ENCODE measurements at places on chromosomes 1 and 21.

GRCh38 chr1:11898086-11898785, 28.0 kb downstream of the KIAA2013 start:
- no peak for DNase-seq

DNA sequence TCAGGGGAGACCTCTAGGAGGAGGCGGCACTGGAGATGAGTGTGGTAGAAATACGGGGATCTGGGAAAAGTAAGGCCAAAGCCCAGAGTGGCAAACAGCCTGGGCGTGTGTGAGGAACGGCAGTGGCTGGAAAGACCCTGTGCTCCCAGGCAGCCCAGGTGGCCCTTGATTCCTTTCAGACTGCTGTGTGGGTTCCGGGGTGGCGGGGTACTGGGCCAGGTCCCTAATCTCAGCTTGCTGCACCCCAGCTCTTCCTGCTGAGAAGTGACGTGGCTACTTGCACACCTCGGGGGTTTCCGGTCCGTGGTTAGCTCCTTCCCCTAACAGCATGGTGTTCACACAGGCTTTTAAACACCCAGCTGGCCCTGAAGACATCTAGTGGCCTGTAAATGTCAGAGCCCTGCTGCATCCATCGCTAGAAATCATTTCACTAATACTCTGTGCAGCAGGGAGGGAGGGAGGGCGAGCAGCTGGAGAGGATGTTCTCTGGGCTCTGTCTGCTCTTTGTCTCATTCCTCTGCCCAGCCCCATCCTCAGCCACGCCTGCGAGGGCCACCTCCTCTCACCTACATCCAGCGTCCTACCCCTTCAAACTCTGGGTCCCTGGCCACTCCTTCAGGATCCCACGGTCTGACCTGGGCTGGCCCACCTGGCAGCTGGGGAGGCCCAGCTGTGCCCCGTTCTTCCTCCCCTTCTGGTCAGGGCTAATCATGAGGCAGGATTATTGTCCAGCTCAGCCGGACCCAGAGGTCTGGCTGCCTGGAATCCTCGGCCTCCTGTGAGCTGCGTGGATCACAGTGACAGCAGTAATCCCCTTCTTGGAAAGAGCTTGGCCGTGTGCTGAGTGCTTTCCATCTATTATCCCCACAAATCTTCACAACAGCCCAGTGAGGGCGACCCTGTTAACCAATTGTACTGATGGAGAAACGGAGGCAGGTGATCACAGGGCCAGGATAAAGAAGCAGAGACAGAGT, 7.2 kb downstream of the ZDHHC18 start:
- no peak for DNase-seq

DNA sequence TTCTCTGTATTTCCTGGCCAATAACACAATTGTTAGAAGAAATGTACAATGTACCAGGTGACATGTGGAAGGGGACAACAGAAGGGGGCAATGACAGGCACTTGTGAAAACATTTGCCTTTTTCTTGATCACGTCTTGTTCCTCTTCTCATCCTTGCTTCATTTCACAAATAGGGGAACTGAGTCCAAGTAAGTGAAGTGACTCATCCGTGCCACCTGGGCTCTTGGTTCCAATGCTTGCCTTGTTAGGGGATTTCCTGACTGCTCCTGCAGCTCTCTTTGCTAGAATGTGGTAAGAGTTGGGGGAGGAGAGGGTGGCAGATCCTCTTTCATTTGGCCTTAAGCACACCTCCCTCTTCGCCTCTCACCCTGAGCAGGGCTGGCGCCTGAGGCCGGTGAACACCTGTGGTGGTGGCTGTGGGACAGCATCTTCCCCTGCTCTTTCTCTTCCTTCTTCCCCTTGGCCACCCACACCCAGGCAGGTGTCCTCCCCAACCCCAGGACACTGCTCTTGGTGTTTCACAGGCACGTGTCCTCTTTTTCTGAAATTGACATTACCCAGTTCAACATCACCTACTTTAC, 2.2 kb upstream of the RHEX start:
- DNase-seq: no peak

DNA sequence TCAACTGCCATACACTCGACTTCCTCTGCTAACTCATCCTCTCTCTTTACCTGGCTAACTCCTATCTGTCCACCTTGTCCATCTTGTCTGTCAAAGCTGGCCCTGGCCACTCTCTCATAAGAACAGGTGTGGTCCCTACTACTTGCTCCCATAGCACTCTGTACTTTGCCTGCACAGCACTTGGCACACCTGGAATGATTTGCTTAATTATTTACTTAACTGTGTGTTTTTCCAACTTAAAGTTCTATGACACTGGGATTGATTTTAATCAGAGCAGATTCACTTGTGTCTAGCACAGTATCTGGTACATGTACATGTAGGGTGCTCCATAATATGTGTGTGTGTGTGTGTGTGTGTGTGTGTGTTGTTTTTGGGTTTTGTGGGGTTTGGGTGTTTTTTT, 111.6 kb downstream of the ZNF281 start:
- no peak for DNase-seq

GRCh38 chr1:111162488-111162880, 22.5 kb downstream of the CEPT1 start:
- no peak for DNase-seq

DNA sequence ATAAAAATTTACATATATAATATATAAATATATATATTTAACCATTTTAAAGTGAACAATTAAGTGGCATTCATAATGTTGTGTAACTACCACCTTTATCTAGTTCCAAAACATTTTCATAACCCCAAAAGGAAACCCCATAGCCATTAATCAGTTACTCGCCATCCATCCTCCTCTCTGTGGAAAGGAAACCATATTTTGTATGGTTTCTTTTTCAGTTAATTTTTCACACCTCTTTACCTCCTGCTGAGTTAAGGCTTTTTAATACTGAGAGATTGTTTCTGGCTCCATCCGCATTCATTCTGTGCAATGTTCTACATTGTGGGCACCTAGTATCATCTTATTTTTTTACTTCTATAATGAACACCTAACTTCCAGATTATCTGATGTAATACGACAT, 512.1 kb downstream of the LMO4 start:
- no peak for DNase-seq

GRCh38 chr21:15289896-15290841, 225.4 kb upstream of the NRIP1 start:
- DNase-seq: no peak
